ENCODE measurements at places on chromosomes 11 and 22.

- DNase-seq: no peak
These were observed 18.3 kb downstream of the MYO18B start for GRCh38 chr22:25760294-25760693.

DNA sequence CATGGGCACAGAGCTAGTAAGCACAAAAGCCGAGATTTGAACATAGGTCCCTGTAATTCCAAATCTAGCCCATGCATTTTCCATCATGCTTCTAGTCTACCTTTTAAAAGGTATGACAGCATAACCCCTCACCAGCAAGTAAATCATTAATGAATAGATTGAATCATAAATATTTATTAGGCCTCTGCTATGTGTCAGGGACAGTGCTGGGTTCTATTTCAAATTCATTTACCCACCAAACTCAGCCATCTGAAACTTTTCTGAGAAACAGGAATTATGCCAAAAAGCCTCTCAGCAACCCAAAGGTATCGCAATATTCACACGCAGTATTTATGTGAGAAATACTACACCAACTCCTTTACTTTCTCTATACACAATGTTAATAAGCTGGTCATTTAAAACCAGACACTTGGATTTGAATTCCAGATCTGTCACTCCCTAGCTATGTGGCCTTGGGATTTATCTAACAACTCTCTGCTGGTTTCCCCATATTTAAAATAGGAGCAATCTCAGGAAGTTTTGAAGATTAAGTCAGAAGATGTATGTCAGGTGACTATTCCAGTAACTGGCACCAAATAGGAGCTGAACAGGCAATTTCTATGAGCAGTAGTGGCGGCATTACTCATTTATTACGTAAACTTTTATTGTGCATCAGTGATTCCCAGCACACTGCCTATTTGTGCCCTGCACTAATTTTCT is 191.4 kb downstream of the TENM4 start:
- no peak for DNase-seq

- DNase-seq: no peak
These were observed 20.6 kb upstream of the MUC5B start for GRCh38 chr11:1202154-1202775.

GRCh38 chr22:42745118-42745517 is 24.4 kb upstream of the A4GALT start:
- DNase-seq: peak; percentile 45

- DNase-seq: no peak
These were observed 74.6 kb upstream of the KCNQ1OT1 start for GRCh38 chr11:2774173-2775082.

GRCh38 chr11:10522276-10522675 is 18.7 kb downstream of the RNF141 start:
- no peak for DNase-seq

- DNase-seq: no peak
These were observed 42.2 kb upstream of the PRDM11 start for GRCh38 chr11:45104006-45104789.

GRCh38 chr11:117145393-117145761 is 1.3 kb downstream of the PAFAH1B2 start:
- no peak for DNase-seq
